ENCODE measurements at places on chromosomes 7 and 10. TPM values are rescaled to one million over a fixed set of nuclear protein-coding genes. Genes with fewer than 3 reads are reported as not detected.

GDF2 gene
- not detected for total RNA-seq

GPRIN2 gene
- 0.50 TPM for total RNA-seq

GRCh38 chr10:74585231-74586087, 240.9 kb upstream of the KAT6B start:
- no peak for DNase-seq

DNA sequence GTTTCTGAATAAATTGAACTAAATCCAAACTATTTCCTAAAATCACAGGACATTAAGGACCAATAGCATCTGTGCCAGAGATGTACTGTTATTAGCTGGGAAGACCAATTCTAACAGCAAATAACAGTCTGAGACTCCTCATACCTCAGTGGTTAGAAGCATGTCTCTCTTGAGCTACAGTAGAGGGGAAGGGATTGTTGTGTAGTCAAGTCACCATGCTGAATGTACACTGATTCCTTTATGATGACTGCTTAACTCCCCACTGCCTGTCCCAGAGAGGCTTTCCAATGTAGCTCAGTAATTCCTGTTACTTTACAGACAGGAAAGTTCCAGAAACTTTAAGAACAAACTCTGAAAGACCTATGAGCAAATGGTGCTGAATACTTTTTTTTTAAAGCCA, 13.9 kb downstream of the MEST start:
- DNase-seq = no peak

- DNase-seq = no peak
These were observed 3.4 kb downstream of the KLF6 start for GRCh38 chr10:3781468-3782145.

DNA sequence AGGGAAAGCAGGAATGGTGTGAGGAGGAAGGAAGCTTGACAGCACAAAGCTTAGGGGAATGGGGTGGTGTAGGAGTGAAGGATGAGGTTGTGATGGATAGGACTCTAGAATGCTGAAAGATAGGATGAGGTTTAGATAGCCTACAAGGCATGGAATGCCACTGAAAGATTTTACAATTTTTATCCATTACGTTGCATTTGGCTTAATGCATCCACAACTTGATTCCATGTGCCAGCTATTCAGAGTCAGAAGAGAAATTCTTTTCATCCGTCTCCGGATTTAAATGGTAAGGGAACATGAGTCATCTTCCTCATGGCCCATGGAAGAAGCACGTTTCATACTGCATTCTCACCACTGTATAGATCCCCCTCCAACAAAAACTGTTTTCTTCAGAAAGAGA, 212.4 kb upstream of the BMPER start:
- no peak for DNase-seq

DNA sequence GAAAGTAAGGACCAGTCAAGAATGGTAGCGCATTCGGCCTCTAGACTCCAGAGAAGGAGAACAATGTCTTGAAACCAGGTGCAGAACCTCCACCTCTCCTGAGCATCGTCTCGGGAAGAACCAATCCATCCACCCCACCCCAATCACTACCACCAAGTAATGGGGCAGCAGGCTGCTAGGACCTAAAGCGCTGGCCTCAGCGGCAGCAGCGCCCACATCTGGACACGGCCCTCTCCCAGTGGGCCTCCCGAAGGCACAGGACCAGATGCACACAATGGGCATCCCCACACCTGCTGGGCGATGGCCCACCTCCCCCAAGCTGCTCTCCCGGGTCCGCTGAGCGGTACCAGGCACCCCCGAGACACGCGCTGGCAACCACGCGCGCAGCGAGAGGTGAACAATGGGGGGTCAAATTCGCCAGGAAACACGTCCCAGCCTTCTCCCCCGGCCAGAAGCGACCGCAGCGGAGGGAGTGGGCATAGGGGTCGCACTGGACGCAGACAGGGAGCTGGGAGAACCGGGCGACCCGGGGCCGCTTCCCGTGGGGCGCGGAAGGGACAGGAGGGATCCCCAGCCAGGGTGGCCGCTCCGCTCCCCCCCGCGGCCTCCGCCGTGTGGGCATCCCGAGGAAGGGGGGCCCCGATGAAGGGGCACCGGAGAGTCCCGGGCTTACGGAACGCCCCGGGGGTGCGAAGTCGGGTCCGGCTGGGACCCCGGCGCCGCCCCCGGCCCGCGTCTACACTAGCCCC, 506 bp downstream of the CTTNBP2 start:
- no peak for DNase-seq

GRCh38 chr7:2606539-2606936, 25.2 kb upstream of the TTYH3 start:
- no peak for DNase-seq

GRCh38 chr7:119664601-119665000, 608.4 kb upstream of the KCND2 start:
- DNase-seq = no peak

DNA sequence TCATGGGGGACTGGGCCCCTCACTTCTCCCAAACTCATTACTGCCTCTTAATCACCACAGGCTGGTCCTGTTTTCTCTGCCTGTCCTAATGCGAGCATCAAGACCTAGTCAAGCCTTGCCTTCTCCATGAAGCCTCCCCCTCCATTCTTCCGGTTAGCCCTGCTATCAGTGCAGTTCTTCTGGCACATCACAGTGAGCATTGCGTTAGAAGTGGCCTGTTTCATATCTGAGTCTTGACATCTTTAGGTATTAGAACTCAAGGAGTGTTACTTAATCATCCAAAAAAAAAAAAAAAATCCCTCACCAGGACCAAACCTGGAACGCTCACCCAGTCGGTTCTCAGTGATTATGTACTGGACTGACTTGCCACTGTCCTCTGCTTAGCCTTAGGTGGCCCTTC, 17.4 kb downstream of the SNX10 start:
- no peak for DNase-seq

DNA sequence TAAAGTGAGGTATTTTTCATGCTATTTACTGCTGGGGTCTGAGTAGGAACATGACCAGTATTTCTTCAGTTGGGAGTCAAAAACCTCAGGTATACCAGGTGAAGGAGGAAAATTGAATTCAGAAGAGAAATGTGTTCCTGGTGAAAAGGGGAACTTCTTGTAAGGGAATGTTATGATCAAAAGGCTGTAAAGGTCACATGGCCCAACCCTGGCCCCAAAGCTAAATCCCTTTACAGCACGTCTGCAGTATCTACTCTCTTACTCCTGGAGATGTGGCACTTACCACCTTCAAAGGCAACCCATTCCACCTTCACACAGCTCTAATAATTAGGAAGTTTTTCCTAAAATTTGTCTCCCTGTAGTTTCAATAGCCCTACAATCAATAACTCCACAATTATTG, 15.2 kb downstream of the PIK3AP1 start:
- DNase-seq = no peak

DNA sequence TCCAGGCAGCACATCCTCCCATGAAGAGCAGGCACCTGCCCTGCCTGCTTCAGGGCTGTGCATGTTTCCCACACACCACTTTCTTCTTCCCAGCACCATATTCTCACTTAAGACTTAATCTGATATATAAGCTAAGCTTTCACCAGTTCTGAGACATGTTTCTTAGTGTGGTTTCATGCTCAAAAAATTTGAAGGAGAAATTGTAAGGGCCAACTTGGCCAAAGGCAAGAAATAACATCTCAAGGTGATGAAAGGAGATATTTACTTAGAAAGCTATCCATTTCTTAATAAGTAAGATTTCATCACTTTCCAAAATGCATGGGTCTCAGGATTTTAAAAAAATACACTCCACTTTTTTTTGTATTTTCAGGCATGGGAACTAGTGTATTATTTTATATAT, 468.1 kb upstream of the AKR1E2 start:
- DNase-seq = no peak

PSD gene
- 0.44 TPM for total RNA-seq

DNA sequence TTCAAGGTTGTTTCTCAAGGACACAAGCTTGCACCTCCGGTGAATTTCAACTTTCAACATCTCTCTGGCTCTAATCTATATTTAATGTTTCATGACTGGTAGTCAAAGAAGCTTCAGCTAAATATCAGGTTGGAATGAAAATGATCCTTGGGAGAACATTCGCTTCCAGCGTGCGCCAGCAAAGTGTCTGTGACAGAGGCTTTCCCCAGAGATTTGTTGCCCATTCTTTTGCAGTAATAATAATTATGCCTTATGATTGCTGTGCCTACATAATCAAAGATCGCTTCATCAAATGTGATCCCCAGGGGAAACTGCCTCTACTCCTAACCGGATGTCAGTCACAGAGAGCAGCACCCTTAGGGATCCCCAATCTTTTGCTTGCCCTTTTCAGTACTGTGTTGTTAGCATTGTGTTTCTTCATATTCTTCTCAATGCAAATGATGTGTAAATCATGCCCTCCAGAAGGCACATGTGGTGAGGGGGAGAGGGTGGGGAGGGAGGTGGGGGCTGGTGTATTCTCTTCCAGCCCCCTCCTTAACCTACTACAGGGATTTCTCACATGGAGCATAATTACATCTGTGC, 30.5 kb downstream of the FZD1 start:
- no peak for DNase-seq

DNA sequence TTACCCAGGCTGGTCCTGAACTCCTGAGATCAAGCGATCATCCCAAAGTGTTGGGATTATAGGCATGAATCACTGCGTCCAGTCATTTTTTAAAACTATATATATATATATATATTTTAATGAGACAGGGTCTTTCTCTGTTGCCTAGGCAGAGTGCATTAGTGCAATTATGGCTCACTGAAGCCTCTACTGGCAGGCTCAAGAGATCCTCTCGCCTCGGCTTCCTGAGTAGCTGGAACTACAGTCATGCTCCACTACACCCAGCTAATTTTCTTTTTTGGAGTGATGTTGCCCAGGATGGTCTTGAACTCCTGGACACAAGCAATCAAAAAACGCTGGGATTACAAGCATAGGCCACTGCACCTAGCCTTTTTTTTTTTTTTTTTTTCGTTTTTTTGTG, 55.3 kb upstream of the KAT6B start:
- DNase-seq = no peak

GRCh38 chr7:95605275-95605674, 9.0 kb upstream of the PDK4 start:
- no peak for DNase-seq

SORBS1 gene
- 497 TPM for total RNA-seq

DNA sequence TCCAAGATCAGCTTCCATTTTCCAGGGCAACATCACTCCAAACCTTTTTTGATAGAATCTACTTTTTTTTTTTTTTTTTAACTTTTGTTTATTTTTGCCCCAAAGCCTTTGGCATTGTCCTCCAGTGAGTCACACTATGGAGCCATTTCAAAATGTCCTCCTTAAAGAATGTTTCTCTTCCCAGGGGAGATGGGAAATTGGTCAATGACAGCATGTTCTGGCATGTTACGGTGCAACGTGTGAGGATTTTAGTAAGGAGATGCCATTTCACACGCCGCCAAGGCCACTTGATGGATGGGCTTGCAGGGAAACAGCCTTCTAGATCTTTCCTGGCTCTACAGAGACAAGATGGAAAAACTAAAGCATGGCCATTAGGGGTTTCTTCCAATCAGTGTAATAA, 30.7 kb upstream of the TRIL start:
- DNase-seq = no peak

ZNF736 gene
- total RNA-seq = 9.5 TPM

DNA sequence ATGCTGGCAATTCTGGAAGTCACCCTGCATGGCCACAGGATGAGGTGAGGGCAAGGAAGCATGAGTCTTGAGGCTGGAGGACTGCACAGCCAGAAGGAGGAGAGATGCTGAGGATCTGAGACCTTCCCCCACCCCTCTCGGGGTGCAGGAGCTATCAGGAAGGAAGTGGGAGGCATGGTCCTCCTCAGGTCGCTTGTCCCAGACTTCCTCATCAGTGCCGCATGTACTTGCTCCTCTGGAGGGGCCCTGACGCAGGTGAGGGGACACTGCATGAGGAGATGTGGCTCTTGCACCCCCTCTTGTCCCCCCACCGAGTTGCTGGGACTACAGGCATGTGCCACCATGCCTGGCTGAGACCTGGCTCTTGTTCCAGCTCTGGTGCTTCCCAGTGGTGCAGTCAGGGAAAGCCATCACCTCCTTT, 5.7 kb upstream of the ZMIZ1 start:
- DNase-seq = no peak

GRCh38 chr10:106271237-106271636, 893.3 kb downstream of the SORCS1 start:
- no peak for DNase-seq

DNA sequence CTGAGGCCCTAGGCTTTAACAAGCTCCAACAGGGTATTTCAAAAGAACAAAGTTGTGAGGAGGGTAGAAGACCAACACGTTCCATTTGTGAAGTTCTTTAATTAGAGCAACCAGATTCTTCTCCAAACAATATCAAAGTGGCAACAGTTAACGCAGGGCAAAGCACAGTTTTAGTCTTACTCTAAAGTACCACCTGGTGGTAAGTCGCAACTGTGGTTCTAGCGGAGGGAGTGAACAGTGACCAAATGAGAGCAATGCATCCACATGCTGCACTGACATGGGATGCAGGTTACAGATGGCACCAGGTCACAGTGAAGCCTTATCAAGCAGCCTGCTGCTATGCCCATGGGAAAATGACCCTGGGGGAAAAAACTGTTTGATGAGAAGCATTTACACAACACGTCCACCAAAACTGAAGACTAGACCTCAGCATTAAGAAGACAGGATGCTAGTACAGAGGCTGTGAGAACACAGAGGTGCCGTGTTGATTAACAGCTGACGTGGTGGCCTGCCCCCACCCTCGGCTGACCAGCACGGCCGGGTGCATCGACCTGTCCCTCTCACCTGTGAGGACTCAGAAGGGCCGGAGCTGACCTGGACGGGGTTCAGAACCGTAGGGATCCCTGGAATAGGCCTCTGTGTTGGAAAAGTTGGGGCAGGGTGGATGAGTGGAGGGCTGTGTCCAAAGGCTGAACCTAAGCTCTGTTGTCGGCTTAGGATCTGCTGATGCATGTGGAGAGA, 211.2 kb downstream of the GLI3 start:
- no peak for DNase-seq

- no peak for DNase-seq
These were observed 50.8 kb upstream of the IFRD1 start for GRCh38 chr7:112399501-112399900.

NEUROG3 gene
- total RNA-seq = 1.1 TPM

- DNase-seq = no peak
These were observed 187.0 kb upstream of the GHITM start for GRCh38 chr10:83952314-83952713.

SLC16A9 gene
- total RNA-seq = 0.60 TPM

ZNF485 gene
- total RNA-seq = 4.5 TPM

MSS51 gene
- total RNA-seq = 1.6 TPM
